ENCODE measurements at places on chromosomes 5 and 9.

- DNase-seq, result no peak
Observed at GRCh38 chr5:174337276-174338184, 292.0 kb downstream of the NSG2 start.

DNA sequence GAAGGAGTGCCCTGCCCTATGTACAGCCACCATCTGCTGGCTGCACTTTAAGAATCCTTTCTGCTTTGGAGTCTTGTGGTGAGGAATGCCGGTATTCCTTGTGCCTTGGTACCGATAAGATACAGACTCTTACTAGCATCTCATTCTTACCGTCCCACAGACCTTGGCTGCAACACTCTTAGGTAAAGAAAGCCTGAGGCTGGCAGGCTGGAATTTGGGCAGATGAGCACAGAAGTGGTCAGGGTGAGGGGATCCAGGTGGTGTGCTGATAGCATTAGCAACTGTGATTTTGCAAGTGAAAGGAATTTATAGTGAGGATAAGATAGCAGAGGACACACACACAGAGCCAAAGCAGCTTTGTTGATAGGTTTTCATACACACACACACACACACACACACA is 198.1 kb downstream of the ENC1 start:
- no peak for DNase-seq

DNA sequence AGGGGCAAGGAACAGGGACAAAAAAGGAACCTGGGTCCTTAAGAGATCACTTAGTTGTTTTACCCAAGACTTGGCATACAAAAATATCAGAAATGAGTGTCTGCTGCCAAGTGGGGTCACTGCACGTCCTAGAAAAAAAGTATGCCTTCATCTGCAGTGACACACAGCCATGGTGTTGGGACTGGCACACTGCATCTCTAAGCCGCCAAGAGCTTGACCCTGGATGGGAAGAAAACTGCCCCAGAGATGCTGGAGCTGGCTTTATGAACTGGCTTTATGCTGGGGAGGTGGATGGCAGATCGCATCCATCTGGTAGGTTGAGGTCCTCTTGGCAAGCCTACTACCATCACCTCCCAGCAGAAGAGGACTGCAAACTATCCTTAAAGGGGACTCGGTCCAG is 51.7 kb downstream of the IRF1 start:
- DNase-seq, result no peak

DNA sequence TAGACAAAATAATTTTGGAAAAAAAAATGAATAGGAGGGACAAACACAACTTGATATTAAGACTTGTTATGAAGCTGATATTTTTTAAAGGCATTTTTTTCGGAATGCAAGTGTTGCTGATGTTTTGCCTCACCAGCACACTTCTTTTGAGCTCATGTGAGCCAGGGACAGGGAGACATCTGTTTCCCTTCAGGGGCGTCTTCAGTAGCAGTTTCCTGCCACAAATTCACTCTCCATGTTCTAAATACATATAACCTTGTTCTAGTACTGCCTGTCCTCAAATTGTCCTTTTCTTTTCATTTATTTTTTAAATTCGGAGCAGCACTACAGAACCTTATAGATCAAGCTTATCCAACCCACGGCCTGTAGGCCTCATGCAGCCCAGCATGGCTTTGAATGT is 316.0 kb upstream of the PAPPA start:
- DNase-seq, result no peak

- DNase-seq, result no peak
Observed at GRCh38 chr5:34531751-34532360, 124.3 kb upstream of the RAI14 start.

Measured in stimulated activated CD4-positive, alpha-beta T cell treated with anti-CD3 and anti-CD28 coated beads, Interleukin-4, amount 100 ng/mL, for 1 hour (primary cell).